Muscle of back (tissue), 13 donors: ENCODE measurements at places on chromosomes 1 and 21. TPM values are rescaled to one million over a fixed set of nuclear protein-coding genes. Genes with fewer than 3 reads are reported as not detected.
A peak's percentile ranks its signal among the peaks of the same experiment; 100 is the strongest.

CFAP45 gene
- polyA plus RNA-seq: 0.84 TPM

- peak; percentile 81 for DNase-seq
These were observed 35.4 kb upstream of the FGGY start for GRCh38 chr1:59261537-59261936.

CLEC20A gene
- polyA plus RNA-seq: 0.15 TPM

BRDT gene
- polyA plus RNA-seq: 0.09 TPM

DNA sequence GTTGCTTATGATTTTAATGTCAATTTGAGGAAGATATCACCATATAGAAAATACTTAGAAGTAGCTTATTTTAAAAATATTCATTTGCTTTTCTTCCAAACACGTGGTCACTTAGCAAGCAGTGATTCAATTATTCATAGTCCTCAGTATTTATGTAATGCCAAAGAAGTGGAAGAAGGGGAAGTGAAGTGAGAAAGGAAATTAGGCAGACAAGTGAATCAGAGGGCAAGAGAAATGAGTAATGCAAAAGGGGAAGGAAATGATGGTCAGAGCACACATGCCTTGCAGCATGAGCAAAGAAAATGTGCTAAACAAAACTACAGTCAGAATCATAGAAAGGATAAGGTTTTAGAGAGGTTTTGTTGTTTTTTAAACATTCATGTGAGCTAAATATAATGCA lies 31.8 kb downstream of the SDCCAG8 start:
- no peak for DNase-seq

PIK3R3 gene
- polyA plus RNA-seq: 16.8 TPM

DNA sequence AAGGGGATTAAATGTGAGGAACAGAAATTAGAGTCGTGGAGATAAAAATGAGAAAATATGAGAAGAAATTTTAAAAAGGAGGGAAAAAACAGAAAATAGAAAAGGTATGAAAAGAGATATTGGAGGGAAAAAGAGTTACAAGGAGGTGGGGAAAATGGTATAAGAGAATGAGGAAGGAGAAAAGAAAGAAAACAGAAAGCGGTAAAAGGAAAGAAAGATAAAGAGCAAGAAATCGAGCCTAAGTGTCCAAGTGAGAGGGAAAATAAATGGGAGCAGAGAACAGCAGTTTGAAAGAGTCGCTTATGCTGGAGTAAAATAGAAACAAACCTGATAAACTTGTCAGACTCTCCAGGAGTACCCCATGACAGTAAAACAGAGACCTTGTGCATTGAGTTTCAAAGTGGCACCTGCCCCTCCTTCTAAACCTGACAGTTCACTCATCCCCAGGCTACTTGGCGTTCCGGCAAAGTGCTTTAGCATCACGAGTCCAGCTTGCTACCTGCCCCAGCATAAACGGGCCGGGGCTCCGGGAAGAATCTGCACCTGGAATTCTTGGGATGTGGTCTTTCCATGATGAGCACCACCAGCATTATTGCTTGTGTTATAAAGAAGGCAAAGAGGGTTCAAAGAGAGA lies 585 bp downstream of the NEGR1 start:
- no peak for DNase-seq

MYBPH gene
- 173 TPM for polyA plus RNA-seq

- no peak for DNase-seq
These were observed 8.8 kb downstream of the SLC19A1 start for GRCh38 chr21:45533361-45533845.

DNA sequence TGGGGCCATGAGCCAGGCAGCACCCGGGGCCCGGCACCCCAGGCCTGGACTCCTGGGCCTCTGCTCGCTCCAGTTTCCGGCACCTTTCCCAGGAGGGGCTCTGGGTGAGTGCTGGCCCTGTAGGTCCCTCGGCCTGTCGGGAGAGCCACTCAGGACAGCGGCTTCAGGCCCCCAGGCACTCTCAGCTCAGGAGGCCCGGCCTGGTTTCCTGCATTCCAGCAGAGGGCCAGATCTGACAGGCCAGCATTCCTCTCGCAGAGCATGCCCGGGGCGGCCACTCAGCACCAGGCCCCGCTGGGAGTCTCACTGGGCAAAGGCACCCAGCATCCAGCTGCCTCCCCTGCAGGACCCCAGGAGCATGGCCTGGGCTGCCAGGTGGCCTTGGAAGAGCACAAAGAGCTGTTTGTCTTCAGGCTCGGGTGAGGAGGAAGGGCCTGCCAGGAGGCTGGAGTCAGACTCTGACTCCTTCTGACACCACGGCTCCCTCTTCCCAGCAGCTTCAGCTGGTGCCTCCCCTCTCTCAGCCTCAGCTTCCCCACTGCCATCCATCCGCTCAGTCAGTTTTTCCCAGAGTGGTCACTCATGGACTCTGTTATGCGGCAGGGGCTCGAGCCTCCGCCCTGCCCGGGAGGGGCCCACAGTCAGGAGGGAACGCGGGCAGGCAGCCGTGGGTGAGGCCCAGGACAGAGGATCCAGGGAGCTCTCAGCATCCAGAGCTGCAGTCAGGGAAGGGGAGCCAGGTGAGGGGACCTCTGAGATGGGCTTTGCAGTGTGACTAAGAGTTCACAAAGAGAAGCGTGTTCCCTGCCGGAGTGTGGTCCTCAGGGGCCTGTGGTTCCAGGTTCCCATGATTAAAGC lies 51.7 kb downstream of the WNT9A start:
- DNase-seq: peak; percentile 42

DNA sequence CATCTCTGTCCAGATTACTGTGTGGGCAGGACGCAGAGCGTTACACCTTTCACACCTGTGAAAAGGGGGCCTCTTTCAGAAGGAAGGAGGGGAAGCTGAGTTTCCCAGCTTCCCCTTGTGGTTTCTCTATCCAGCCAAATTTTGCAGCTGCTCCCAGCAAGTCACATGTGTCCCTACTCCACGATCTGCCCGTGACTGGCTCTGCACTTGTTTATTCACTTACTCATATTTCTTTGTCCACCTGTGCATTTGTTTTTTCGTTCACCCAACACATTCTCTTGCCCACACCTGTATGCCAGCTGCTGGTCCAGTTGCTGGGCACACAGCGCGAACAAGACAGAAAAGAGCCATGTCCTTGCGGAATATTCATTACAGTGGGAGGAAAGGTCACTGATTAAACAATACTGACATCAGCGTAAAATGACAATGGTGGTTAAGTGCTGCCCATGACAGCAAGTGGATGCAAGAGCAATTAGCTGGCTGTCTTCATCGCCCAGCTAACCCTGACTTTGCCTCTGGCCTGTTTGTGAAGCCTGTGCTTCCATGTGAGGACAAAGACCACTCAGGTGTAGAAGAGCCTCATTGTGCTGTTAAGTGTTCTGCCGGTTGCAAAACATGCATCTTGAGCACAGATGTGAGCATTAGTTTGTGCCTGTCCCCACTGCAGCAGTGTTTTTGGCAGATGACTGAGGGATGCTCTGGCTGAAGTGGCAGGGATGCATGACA lies 28.6 kb upstream of the NEK2 start:
- no peak for DNase-seq

GRCh38 chr21:34148826-34149558 lies 75.6 kb downstream of the MRPS6 start:
- DNase-seq: no peak
